ENCODE measurements at places on chromosomes 4 and X.

GRCh38 chr4:105273230-105273629, 126.6 kb downstream of the TET2 start:
- no peak for DNase-seq

GRCh38 chrX:99394456-99394855, 1015.6 kb downstream of the PCDH19 start:
- no peak for DNase-seq

DNA sequence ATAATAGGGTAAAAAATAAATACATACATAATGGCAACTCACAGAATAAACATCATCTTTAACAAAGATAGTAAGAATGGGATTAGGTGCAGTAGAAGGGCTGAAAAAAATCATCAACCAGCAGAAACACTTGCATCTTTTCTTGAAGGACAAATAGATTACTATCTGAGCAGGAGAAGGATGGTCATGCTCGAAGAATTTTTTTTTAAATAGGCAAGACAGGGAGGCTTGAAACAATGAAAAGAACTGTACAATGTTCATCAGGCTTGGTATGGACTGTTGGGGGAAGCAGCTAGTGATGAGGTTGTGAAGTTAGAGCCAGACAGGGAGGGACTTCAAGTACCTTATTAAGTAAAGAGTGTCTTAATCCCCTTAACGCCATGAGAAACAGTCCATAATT, 167.4 kb upstream of the LDB2 start:
- DNase-seq, result no peak

- no peak for DNase-seq
Measured at GRCh38 chrX:44908153-44908552, 35.2 kb downstream of the KDM6A start.

GRCh38 chr4:113539408-113539807, 222.1 kb downstream of the CAMK2D start:
- DNase-seq, result no peak

- no peak for DNase-seq
Measured at GRCh38 chr4:73725510-73725909, 14.9 kb upstream of the CXCL8 start.

DNA sequence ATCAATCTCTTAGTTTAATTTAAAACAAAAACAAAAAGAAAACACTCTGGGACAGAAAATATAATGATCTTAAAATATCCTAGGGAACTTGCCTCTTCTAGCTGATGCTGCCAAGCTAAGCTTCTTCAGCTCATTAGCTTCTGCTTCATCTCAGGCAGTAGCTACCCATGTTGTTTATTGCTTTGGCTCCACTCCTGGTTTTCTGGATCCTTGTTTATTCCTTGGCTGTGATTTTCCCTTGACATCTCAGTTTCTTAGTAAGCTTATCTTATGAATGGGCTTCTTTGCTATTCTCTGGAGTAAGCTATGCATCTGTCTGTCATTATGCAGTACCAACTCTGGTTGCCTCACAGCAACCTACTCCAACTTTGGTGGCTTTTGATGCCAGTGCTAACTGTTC, 5.1 kb upstream of the MTHFD2L start:
- no peak for DNase-seq

DNA sequence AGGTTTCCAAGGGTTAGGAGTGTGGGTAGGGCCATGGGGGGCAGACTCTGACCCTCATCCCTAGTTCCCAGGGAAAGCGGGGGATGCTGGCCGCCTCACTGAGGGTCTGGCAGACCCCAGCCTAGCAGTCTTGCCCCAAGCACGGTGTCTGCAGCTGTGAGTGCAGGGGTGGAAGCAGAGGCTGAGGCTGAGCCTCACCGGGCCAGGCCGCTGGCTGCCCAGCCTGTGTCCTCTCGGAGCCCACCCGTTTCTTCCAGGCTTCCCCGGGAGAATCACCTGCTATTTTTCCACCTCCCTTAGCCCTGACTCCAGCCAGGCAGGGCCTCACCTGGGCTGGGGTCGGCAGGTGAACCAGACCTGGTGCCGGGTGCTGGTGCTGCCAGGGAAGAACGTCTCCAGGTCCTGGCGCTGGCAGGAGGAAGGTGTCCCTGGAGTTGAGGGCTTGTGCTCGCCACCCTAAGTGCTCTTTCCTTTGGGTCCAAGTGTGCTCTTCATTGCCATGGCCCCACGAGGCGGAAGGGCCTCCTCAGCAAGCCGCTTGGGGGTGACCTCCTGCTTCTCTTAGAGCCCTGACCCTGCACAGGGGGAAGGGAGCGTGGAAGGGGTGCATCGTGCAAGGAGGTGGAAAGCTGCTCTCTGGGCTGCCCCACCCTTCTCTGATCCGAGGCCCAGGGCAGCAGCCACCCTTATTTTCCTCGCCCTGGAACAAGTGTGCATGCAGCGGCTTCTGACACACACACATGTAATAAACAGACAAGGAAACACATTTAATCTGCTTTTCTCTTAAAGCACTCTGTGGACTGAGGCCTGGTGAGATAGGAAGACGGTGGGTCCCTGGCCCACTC, 112.7 kb downstream of the FAM53A start:
- DNase-seq, result no peak

DNA sequence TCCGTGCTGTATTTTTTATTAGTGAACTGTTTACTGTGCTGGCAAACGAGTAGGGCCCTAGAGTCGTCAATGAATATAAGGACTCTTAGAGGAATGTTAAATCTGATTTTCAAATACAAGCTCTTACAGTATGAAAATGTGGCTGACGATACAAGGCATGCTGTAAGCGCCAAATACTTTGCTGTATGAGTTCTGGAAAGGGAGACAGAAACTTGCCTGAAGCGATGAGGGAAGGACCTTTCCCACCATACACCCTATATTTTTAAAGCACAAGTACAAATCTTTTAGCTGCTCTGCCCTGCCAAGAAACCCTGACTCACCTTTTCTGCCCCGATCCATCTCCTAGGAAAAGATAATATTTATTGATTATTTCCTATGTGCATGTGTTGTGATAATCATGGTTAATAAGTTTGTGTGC, 15.7 kb upstream of the RUFY3 start:
- DNase-seq, result no peak

GRCh38 chr4:71564775-71565174, 219.1 kb downstream of the GC start:
- DNase-seq, result no peak

- peak; percentile 25 for DNase-seq
Measured at GRCh38 chrX:39162322-39162735, 361.1 kb downstream of the MID1IP1 start.

DNA sequence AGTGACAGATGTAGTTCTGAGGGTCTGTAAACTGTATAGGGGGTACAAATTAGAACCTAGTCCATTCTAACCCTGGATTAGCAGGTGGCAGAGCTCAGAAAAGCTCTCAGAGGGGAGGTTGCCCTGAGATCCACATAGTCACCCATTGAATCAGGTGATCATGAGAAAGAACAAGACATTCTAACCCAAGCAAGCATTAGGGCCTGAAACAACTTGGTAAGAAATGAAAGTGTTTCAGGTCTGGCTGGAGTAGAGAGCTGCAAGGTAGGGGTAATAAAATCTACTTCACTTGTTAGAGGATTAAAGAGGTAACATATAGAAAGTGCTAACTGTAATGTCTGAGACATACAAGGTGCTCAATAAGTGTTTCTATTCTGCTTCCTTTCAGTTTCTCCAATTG, 8.8 kb upstream of the BMP2K start:
- no peak for DNase-seq

DNA sequence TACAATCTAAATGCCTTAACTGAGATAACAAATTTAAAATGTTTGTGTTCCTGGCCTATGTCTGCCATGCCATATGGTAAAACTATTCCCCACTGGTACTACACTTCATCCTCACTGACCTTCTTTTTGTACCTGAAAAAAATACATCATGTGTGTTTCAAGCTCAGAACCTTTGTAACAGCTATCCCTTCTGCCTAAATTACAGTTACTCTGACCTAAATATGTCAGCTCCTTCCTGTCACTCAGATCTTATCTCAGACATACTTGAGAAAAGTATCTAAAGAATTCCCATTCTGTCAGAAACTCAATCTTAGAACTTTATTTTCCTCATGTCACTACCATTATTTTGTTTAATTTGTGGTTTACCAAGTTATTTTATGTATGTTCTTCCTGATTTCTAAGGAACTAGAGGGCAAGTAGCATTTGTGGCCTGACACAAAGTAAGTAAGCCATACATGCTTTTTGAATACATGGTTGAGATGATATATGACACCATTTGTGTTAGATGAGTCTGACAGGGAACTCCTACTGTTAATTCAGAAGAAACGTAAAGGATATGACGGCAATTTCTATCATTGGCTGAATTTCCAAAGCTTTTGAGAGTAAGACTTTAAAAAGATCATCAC, 456.5 kb upstream of the NDST3 start:
- DNase-seq, result no peak

GRCh38 chrX:110252711-110253110, 65.2 kb downstream of the AMMECR1 start:
- no peak for DNase-seq

DNA sequence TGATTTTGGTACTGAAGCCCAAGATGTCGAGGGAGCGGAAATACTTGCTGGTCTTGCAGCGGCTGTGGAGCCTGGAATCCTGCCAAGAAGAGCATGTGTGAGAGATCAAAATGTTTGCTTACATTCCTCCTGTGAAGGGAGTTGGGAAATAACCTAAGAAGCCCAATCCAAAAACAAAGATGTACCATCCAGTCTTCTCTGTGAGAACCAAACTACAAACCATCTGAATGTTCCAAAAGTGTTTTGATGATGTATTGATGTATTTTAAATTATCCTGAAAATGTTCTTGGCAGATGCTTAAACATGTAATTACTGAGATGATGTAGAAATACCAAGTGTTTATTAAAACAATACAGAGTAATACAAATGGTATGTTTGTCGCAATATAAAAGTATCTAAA, 10.1 kb upstream of the ADH1A start:
- peak; percentile 38 for DNase-seq

- no peak for DNase-seq
Measured at GRCh38 chr4:94806376-94806775, 48.6 kb downstream of the BMPR1B start.

- DNase-seq, result no peak
Measured at GRCh38 chr4:83905952-83906351, 370.0 kb downstream of the GPAT3 start.

DNA sequence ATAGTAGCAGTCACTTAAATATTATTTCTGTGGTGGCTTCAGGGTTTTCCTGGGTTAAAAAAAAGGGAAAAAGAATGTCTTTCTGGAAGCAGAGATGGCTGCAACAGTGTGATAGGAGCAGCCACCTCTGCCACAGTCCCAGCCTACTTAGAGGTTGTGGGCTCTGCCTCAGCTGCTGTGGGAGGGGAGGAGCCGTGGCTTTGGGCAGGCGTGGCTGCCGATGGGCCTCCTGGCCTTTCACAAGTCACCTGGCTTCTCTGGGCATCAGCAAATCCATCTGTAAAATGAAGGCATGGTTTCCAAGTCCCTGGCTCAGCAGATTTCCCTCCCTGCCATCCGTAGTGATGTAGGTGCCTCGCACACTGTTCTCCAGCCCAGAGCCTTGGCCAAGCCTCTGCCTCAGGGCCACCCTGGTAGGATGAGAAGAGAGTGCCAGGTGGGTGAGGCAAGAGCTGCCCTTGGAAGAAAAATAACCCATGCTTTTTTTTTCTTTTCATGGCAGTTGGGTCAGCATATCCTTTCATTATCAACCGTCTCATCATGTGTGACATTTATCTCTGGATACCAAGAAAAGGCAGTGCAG, 66.1 kb downstream of the PTTG2 start:
- DNase-seq, result no peak

GRCh38 chrX:20361890-20362262, 95.2 kb upstream of the RPS6KA3 start:
- no peak for DNase-seq

GRCh38 chr4:152591396-152591795, 55.5 kb upstream of the FBXW7 start:
- no peak for DNase-seq

DNA sequence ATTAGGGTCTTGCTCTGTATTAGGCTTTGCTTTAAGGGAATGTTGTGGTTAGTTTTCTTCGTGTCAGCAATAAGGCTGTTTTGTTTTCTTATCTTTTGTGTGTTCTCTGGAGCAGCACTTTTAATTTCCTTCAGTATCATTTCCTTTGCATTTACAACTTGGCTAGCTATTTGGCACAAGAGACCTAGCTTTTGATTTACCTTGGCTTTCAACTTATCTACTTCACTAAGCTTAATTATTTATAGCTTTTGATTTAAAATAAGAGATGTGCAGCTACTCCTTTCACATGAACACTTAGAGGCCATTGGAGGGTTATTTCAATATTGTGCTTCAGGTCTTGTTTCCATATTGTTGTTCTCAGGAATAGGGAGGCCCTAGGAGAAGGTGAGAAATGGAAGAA, 68.2 kb downstream of the FAT4 start:
- no peak for DNase-seq

DNA sequence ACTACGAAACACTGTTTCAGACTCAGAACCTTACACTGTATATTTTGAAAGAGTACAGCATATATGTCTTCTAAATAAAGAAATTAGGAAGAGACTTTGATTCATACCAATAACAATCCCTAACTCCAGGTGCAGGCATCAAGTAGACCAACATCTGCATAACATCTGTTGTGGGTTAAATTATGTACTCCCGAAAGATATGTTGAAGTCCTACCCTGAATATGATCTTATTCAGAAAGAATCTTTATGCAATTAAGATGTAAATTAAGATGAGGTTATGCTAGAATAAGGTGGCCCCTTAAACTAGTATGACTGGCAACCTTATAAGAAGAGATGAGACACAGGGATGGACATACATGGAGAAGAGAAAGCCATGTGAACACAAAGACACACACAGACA, 117.9 kb downstream of the INPP4B start:
- DNase-seq, result no peak

- DNase-seq, result no peak
Measured at GRCh38 chrX:130091980-130092522, 18.2 kb downstream of the ELF4 start.

GRCh38 chrX:70254063-70254400, 6.0 kb downstream of the P2RY4 start:
- no peak for DNase-seq

GRCh38 chr4:184198190-184198589, 19.5 kb downstream of the ENPP6 start:
- no peak for DNase-seq

- DNase-seq, result no peak
Measured at GRCh38 chrX:18887825-18888212, 96.1 kb downstream of the PHKA2 start.

DNA sequence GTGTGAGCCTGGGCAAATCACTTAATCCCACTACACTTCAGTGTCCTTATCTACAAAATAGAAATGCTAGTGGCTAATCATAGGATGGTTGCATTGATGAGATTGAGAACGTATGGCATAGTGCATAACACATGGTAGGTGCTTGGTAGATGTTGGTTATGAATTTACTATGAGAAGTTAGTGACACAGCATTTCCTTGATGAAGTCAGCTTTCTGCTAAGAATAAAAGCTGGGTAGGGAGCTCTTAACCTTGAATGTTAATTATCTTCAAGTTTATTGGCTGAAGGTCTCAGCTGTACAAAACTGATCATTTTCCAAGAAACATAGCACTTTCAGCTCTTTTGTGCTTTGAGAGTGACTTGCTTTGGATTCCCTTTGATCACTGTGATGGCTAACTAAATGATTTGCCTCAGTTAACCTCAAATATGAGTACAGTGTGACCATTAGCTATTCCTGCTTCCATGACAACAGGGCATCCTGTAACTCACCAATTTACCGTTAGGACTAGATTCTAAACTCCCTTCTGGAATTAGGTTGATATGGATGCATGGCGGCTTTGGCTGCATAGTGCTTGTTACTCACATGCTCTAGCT, 17.8 kb downstream of the PDK3 start:
- DNase-seq, result no peak
